ENCODE measurements at places on chromosomes 16 and 17.

GRCh38 chr16:27326738-27327585, 13.2 kb downstream of the IL4R start:
- peak; percentile 89 for DNase-seq

- peak; percentile 62 for DNase-seq
Observed at GRCh38 chr17:69761767-69762321, 313.2 kb upstream of the KCNJ16 start.

DNA sequence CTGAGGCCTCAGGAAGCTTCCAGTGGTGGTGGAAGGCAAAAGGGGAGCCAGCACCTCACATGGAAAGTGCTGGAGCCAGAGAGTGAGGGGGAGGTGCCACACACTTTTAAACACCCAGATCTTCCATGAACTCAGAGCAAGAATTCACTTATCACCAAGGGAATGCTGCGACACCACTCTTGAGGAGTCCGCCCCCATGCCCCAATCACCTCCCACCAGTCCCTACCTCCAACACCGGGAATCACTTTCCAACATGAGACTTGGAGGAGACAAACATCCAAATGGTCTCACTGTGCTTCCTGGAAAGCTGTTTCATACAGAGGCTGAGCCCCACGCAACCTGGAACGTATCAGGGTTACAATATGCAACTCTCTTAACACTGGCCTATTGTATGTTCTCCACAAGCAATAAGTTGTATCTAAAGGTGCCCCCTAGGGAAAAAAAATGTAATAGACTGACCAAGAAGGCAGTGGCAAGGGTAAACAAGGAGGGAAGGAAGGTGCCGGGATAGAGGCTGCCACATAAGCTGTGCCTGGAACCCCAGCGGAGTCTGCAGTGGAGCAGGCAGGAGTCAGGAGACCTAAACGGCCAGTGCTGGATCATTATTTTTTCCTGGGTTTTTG, 106.7 kb upstream of the FOXF1 start:
- DNase-seq: no peak

DNA sequence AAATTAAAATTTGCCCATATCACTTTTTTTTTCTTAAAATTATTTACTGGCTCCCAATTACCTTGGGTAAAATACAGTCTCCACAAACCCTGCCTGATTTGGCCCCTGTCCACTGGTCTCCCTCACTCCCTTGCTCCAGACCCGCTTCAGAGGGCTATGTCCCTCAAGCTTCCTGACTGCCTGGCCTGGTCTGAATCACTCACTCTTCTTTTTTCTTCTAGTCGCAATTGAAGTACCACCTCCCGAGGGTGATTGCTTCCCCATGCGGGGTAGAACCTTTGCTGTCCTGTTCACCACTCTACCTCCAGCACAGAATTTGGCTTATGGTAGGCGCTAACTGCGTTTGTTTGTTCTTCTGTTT, 598 bp upstream of the PGAP3 start:
- no peak for DNase-seq

DNA sequence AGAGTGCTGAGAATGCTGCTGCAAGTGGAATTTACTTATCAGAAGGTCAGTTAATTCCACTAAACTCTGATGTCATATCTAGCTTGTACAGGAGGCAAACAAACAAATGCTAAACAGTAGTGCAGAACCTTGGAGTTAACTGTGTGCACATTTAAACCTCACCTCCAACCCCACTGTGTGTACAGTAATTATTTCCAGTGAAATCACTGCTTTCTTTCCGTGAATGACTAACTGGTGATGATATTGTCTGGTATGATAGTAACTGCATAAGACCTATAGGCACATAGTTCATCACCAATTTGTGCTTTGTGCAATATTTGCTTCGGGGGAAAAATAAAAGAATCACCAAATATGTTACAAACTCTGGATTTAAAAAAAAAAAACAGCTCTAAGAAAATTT, 492.5 kb upstream of the HSBP1 start:
- DNase-seq: no peak

DNA sequence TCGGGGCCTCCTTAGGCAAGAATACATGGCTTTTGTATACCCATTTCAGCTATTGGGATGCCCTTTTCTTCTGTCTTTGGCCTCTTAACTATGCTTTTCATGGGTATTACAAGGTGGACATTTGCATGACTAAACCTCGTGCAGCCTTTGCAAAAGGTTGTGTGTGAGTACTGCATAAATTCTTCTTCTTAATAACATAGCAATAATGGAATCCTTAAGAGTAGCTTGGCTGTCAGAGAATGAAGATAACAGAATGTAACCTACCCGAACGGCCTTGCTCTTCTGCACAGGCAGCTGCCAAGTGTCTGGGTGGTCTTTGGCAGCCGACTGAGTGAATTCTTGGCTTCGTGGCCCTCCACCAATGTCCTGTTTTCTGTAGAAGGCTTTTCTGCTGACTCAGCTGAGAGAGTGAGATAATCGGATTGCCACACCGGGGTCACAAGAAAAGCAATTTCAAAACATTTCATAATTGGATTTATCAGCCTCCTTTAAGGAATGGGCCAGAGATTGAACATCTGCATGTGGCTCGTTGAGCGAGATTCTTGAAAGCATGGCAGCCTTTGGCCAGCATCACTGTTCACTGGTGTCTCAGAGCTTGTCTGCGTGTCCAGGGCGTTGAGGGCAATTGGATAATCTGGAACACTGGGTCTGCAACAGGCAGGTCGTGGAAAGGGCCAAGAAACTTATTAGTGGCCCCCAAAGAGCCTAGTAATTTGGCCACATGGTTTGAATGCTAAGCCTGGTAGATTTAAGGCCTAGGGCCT, 13.4 kb downstream of the IRF8 start:
- DNase-seq: peak; percentile 71

DNA sequence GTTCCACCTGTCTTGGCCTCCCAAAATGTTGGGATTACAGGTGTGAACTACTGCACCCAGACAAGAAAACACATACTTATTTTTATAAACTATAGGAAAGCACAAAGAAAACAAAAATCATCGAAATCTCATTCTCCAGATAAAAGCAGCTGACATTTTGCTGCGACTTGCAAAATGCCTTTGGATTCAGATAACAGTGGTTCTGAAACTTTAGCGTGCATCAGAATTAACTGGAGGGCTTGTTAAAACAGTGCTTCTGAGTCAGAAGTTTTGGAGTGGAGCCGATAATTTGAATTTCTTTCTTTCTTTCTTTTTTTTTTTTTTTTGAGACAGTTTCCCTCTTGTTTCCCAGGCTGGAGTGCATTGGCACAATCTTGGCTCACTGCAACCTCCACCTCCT, 17.7 kb upstream of the GJD3 start:
- no peak for DNase-seq

- DNase-seq: no peak
Observed at GRCh38 chr17:7393613-7394451, 493 bp downstream of the PLSCR3 start.
